Smooth muscle cell of the coronary artery (primary cell): ENCODE measurements at places on chromosomes 3 and 15. TPM values are rescaled to one million over a fixed set of nuclear protein-coding genes. Genes with fewer than 3 reads are reported as not detected.

PLXND1 gene
- total RNA-seq, result 127 and 139 TPM in 2 replicates

LDHAL6B gene
- total RNA-seq, result not detected in 2 replicates

HESX1 gene
- total RNA-seq, result 0.15 TPM in 1 of 2 replicates, not detected in the other

FBXW12 gene
- total RNA-seq, result 0.08 TPM in 1 of 2 replicates, not detected in the other

IL12A gene
- 0.15 and 2.3 TPM in 2 replicates for total RNA-seq

RARRES1 gene
- 2.9 and 9.0 TPM in 2 replicates for total RNA-seq

SRGAP3 gene
- 1.4 and 5.5 TPM in 2 replicates for total RNA-seq

CDHR4 gene
- 1.3 TPM in 1 of 2 replicates, not detected in the other for total RNA-seq

FBXO40 gene
- total RNA-seq, result not detected in 2 replicates

BFSP2 gene
- total RNA-seq, result not detected in 2 replicates

TERC gene
- 8.4 and 61.6 TPM in 2 replicates for total RNA-seq

CGNL1 gene
- total RNA-seq, result 0.59 and 2.9 TPM in 2 replicates

PRICKLE2 gene
- total RNA-seq, result 17.1 and 30.4 TPM in 2 replicates

ZNF385D gene
- total RNA-seq, result 0.08 and 0.47 TPM in 2 replicates

ISY1 gene
- 33.5 and 41.3 TPM in 2 replicates for total RNA-seq

INSYN1 gene
- 0.45 and 20.1 TPM in 2 replicates for total RNA-seq

SLC51A gene
- total RNA-seq, result not detected in 2 replicates

AP2M1 gene
- total RNA-seq, result 739 and 849 TPM in 2 replicates

SEMA3G gene
- 0.90 TPM in 1 of 2 replicates, not detected in the other for total RNA-seq

NFKBIZ gene
- 19.8 and 38.4 TPM in 2 replicates for total RNA-seq

ARNT2 gene
- 4.9 and 14.9 TPM in 2 replicates for total RNA-seq

PTPRG gene
- 19.2 and 50.7 TPM in 2 replicates for total RNA-seq

IFT122 gene
- 26.4 and 50.1 TPM in 2 replicates for total RNA-seq

CIAO2A gene
- 20.2 and 49.8 TPM in 2 replicates for total RNA-seq

TM4SF4 gene
- total RNA-seq, result 1.2 TPM in 1 of 2 replicates, not detected in the other

STRIT1 gene
- total RNA-seq, result not detected in 2 replicates

GCHFR gene
- total RNA-seq, result 1.5 and 2.5 TPM in 2 replicates

CA12 gene
- 24.0 and 204 TPM in 2 replicates for total RNA-seq

TAGLN3 gene
- 0.38 TPM in 1 of 2 replicates, not detected in the other for total RNA-seq

CASR gene
- total RNA-seq, result under 0.01 TPM in 1 of 2 replicates, not detected in the other

NAALADL2 gene
- total RNA-seq, result 2.0 and 7.8 TPM in 2 replicates

MESP2 gene
- 0.15 and 1.6 TPM in 2 replicates for total RNA-seq

CEP152 gene
- 5.4 and 9.9 TPM in 2 replicates for total RNA-seq

CDCP1 gene
- 3.0 and 5.1 TPM in 2 replicates for total RNA-seq
